Muscle of back (tissue), 13 donors: ENCODE measurements at places on chromosomes 11 and 22. TPM values are rescaled to one million over a fixed set of nuclear protein-coding genes. Genes with fewer than 3 reads are reported as not detected.

DNA sequence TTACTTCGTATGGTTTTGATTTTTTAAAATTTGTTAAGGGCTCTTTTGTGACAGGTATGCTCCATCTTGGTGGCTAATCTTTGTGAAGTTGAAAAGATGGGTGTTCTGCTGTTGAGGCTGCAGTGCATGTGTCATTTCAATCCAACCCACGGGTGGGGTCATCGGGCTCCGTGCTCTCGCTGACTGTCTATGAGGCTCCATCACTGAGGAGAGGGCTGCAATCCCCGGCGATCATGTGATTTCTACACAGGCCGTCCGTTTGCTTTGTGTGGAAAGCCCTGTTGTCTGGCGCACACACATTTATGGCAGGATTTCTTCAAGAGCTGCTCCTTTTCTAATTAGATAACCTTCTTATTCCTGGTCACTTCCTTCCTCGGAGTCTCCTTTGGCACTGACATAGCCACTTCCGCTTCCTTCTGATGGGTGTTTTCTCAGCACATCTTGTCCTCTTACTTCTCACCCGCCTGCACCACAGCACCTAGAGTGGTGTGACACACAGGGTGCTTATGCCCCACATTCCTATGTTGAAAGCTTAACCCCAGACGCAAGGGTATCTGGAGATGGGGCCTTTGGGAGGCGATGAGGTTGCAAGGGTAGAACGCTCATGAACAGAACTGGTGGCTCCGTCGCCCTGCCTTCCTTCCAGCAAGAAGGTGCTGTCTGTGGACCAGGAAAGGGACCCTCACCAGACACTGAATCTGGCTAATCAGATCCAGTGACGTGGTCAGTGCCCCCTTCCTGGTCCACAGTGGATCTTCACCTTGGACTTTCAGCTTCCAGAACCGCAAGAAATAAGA is 9.4 kb downstream of the MOB2 start:
- DNase-seq: no peak

DNA sequence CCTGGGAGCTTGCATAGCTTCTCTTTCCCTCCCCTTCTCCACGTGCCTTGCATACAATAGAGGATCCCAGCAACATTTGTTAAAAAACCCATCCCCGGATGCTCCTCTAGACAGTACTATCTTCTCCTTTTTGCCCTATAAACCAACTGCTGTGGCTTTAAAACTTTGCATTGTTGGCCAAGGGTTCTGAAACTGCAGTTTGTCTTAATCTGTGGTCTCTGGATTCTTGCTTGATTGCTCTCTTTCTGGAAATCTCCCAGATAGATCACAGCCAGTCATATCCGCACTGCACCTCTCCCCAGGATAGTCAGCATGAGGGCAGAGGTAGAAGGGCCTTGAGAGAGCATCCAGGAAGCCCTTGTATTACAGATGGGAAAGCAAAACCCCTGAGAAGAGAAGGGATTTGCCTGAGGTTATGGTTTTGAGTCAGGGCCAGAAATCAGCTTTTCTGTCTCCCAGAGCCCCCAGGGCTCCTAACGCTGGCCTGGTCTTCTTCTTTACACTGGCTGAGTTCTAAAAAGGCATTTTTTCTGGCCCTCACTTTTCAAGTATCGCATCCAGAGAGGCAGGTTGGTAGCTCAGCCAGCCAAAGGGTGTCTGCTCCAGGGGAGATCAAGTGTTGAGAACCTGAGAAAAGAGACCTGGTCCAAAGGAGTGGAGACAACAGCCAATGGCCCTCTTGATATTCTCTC is 70.6 kb downstream of the ADM start:
- peak; percentile 93 for DNase-seq

DNA sequence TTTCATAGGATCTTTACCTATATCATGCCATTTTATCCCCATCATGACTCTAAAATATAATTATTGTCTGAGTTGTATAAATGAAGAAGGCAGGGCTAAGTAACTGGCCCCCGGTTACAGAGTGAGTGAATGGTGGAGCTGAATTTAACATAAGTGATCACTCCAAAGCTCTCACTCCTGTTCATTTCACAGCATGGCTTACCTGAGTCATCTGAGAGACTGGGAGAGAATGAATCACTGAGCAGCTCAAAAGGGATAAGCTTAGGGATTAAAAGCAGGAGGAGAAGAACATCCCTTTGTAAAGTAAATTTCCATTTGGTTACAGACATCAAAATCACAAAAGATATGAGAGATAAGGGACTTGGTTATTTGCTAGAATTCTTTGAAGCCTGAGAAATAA is 294.0 kb upstream of the CTSC start:
- DNase-seq: no peak

DNA sequence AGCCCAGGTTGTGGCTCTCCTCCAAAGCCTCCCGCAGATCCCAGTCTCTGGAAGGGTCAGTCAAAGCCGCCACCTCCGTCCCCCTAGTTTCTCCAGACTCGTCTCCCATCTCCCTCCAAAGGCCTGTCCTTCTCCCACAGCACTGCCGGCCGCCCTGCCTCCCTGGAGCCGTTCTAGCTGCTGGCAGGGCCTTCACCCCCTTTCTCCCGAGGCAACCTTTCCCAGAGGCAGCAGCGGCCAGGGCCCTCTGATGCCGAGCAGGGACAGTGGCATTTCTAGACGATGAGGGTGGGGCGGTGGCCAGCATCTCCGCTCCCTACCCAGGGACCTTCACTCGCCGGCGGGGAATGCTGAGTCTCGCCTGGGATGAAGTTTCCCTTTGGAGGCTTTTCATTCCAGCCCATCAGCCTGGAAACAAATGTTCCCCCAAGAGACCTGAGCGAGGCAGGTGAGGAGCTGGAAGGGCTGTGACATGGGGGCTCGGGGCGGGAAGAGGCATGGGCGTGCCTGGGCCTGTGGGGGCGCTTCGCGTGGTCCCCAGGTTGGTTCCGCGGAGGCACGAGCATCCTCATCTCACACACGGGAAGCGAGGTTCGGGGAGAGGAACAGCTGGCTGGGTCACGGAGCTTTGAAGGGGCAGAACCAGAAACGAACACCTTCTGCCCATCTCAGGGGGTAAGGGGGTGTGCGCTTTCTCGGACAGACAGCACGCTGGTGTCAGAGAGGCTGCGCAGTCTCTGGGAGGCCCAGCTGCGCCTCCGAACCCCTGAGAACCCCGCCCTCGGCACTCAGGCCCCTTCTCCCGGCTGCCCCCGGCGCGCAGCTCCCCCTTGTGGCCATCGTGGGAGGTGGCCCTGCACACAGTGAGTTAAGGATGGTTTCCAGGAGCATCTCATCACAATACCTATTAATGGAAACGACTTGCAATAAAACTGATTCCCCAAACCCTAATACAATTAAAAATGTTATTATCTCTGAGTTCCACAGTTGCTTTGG is 18.1 kb upstream of the KLHL35 start:
- no peak for DNase-seq

DNA sequence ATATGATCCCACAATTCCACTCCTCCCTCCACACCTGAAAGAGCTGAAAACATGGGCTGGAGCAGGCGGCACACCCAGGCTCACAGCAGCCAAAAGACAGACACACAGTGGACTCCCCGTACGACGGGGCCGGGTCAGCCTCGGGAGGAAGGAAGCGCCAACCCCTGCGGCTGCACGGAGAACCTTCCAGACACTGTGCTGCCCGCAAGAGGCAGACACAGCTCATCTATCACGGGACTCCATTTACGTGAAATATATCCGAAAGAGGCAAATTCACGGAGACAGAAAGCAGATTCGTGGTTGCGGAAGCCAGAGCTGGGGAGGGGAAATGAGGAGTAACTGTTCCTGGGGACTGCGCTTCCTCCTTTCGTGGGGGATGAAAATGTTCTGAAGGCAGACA is 165.0 kb downstream of the BRD1 start:
- no peak for DNase-seq

GRCh38 chr11:12241971-12242672 is 131.7 kb downstream of the MICAL2 start:
- no peak for DNase-seq

GRCh38 chr11:133127741-133128140 is 404.6 kb downstream of the OPCML start:
- no peak for DNase-seq

DNA sequence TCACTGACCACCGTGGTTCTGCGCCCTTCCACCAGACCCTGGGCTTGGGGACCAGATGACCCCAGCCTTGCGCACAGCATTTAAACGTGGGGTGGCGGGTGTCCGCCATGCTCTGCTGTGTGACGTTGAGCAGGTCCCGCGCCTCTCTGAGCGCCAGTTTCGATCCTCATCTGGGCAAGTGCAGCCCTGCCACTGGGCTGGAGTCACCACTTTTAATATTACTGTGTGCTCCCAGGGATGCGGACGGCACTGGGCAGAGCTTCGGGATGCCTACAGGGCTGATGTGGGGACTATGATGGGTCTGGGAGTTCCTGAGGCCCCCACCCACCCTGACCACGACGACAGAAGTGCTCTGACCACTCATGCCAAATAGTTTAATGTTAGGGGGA is 1.2 kb upstream of the NUDT8 start:
- DNase-seq: no peak

DNA sequence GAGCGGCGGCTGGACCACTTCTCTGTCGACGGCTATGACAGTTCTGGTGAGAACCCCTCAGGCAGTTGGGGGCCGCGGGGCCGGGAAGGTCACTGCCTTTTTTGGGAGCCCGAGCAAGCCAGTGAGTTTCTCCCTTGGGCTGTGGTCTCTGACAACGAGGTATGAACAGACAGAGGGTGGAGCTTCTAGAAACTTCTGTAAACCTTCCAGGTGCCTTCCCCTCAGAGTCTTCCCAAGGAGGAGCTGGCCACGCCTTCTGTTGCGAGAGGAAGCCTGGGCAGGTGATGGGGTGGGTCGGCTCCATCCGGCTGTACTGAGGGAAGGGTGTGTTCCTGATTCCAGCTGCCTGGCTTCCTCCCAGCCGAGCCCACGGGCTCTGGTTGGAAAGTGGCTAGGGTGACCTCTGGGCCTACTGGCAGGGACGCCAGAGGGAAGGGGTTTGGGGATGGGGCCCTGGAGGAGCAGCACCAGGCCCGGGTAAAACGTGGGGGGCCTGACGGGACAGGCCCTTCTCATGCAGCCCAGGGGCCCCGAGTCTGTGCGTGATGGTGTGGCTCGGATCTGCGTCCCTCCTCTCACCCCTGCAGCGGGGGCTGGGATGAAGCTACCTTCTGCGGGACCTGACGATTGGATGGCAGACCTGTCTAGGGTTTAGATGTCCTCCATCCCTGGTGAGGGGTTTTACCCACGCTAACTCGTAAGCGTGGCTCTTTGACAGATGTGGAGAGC is 110.8 kb downstream of the KCNQ1OT1 start:
- DNase-seq: no peak

GRCh38 chr11:44006917-44007361 is 40.8 kb upstream of the ACCSL start:
- DNase-seq: no peak

The SLC37A2 gene
- 2.4 TPM for polyA plus RNA-seq

The SHANK2 gene
- polyA plus RNA-seq: 1.5 TPM

The KCNJ4 gene
- polyA plus RNA-seq: 0.12 TPM

The NFAM1 gene
- polyA plus RNA-seq: 0.51 TPM
